ENCODE measurements at places on chromosomes 16 and 17. TPM values are rescaled to one million over a fixed set of nuclear protein-coding genes. Genes with fewer than 3 reads are reported as not detected.

GRCh38 chr16:12976936-12977335 lies 75.5 kb downstream of the SHISA9 start:
- DNase-seq = no peak

GRCh38 chr16:69199382-69199781 lies 12.4 kb downstream of the SNTB2 start:
- no peak for DNase-seq

- no peak for DNase-seq
Measured at GRCh38 chr16:85635545-85636140, 22.5 kb downstream of the GSE1 start.

- no peak for DNase-seq
Measured at GRCh38 chr17:57050306-57050705, 34.7 kb upstream of the AKAP1 start.

DNA sequence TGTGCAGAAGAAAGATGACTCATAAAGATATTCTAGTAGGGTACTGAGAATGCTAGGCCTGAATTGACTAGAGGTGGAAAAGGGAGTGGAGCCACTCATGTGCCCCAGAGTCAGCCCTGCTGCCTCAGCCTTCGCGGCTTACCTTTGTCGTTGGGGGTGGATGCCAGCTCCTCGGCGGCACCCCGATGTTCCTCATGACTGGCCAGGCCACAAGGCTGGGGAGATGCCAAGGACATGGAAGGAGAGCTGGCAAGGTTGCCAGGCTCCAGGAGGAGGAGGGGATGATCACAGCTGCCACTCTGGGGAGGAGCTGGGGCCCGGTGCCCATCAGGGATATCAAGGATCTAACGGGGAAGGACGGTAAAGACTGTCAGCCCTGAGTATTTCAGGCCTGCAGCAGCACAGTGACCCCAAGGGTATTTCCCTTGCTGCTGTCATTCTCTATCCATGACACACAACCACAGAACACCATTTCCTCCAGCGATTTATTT lies 9.7 kb upstream of the SLC35B1 start:
- no peak for DNase-seq

TP53TG3 gene
- polyA plus RNA-seq = not detected

PHKB gene
- polyA plus RNA-seq = 29.2 TPM

ABCC6 gene
- polyA plus RNA-seq = 0.18 TPM

FAM171A2 gene
- polyA plus RNA-seq = 0.28 TPM

DNAJA2 gene
- polyA plus RNA-seq = 90.6 TPM

DOC2B gene
- polyA plus RNA-seq = not detected

P3H4 gene
- polyA plus RNA-seq = 5.4 TPM

PRAC2 gene
- not detected for polyA plus RNA-seq

TMEM208 gene
- 83.7 TPM for polyA plus RNA-seq
